ENCODE measurements at places on chromosomes 1 and 21.

DNA sequence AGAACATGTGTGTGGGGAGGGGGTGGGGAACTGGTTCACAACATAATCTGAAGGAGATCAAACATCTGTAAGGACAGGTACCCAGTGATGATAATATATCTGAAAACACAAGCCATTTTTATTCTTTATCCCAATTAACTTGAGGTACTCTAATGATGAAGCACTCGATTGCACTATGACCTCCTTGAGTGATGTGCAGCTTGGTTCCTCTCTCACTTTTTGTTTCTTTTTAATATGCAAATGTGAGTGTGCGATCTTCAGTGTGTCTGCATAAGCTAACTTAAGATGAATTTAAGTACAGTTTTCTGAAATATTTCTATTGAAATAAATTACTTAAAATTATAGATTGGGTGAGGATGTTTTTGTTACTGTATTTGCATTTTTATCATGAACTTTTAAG lies 50.6 kb upstream of the ANGPTL1 start:
- no peak for DNase-seq

DNA sequence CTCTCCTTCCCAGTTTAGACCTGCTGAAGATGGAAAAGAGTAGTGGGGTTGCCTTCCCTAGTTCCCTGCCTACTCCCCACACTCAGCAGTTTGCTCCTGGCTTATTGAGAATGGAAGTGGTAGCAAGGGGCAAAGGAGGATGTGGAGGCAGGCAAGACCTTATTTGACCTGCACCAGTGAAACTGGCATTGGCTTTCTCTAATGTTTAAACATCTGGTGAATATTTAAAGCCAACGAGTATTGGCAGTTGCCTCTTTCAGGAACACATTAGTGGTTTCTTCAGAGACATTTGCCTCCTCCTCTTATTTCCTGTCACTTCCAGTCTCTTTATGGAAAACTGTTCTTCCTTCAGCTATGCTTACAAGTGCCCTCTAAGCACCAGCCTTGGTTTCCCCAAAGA lies 62.4 kb upstream of the VAV3 start:
- DNase-seq, result no peak

DNA sequence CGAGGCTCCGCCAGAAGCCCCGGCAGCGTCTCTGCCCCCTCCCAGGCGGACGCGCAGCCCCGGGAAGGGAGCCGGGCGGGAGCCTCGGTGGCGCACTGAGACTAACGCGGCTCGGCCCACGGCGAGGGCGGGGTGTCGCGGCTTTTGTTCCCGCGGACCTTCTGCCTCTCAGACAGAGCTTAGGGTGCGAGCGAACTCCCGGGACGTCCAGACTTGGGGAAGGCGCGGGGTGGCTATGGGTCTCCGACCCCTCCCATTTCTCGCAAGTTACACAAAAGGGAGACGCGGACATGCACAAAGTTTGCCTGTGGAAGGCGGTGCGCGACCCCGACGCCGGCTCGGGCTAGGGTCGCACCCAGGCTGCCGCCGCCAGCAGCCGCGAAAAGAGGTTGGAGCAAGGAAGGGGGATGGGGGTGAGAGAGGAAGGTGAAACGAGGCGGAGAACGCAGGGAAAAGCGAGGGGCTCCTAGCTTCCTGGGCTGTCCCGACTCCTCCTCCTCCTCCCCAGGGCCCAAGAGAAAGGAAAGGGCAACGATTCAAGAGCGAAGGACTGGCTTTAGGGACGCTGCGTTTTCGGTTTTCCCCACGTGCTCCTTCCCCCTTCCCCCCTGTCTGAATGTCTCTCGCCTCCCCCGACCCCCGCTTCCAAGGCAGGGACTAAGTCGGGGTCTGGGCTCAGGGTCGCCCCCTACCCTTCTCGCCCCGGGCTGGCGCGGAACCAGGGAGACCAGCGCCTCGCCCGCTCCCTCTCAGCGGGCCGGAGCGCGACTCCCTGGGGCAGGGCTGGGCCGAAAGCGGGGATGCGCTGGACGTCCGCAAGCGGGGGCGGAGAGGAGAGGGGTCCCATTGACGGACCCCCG lies 729 bp downstream of the APP start:
- peak; percentile 61 for DNase-seq

GRCh38 chr1:89546082-89546889 lies 21.7 kb downstream of the LRRC8B start:
- DNase-seq, result no peak

DNA sequence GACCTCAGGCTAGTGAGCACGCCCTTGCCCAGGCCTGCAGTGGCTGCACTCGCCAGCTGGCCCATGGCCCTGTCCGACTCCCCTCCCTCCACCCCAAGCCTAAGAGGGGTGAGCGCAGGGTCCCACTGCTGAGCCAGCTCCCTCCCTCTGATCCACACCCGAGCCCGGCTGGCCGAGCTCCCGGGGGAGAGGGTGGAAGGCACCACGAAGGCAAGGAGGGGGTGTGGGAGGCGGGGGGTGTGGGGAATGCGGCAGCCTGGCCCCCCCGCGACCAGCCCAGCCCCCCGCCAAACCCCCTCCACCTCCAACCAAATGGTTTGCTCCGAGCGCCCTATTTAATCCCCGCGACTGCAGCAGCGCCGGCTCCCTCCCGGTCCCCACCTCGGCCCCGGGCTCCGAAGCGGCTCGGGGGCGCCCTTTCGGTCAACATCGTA lies at the start of gene CADM3:
Gene CADM3, plus strand, starts transcription at position 362 of the 434 bp plus-strand sequence. CDS start 151 bp downstream, outside the sequence.
- DNase-seq, result peak; percentile 71

GRCh38 chr1:82728206-82728605 lies 927.5 kb downstream of the ADGRL2 start:
- no peak for DNase-seq

All from urothelium cell line (cell line).